Activated T-helper 2 cell treated with anti-CD3 and anti-CD28 coated beads, Interferon-gamma antibody, Interleukin-2, Interleukin-4, amounts not matched to agents 10 μg/mL and 5 μg/mL and 100 μg/mL, durations not matched to agents 14 hours and 24 hours and 36 hours (primary cell): ENCODE measurements at places on chromosomes 5 and 9.
A peak's percentile ranks its signal among the peaks of the same experiment; 100 is the strongest.

GRCh38 chr5:156188016-156188415, 138.9 kb upstream of the SGCD start:
- no peak for DNase-seq

GRCh38 chr5:128494516-128494915, 43.5 kb downstream of the FBN2 start:
- DNase-seq: no peak

GRCh38 chr5:2068531-2068930, 185.8 kb upstream of the IRX4 start:
- DNase-seq: no peak

- DNase-seq: no peak
Measured at GRCh38 chr9:21935631-21936030, 58.6 kb downstream of the CDKN2A start.

- peak; percentile 36 for DNase-seq
Measured at GRCh38 chr5:149959406-149960236, 937 bp upstream of the SLC26A2 start.

DNA sequence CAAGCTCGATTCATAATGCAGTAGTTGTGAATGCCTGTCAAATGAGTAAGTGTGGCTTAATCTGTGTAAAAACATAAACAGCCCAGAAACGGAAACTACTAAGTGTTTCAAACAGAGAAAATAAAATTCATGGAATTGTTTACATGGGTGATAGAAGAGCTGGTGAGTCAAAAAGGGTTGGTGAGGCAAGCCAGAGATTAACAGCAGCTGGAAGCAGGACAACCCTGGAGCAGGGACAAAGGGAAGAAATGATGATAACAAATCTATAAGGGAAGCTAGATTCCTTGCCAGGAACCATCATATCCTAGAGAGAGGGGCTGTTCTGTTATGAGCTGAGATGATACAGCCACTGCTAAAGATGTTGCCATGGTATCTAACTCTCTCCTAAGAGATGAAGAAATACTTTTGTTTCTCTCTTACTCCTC, 18.0 kb upstream of the PRR16 start:
- no peak for DNase-seq

- DNase-seq: no peak
Measured at GRCh38 chr9:130779153-130779855, 55.8 kb upstream of the ABL1 start.

DNA sequence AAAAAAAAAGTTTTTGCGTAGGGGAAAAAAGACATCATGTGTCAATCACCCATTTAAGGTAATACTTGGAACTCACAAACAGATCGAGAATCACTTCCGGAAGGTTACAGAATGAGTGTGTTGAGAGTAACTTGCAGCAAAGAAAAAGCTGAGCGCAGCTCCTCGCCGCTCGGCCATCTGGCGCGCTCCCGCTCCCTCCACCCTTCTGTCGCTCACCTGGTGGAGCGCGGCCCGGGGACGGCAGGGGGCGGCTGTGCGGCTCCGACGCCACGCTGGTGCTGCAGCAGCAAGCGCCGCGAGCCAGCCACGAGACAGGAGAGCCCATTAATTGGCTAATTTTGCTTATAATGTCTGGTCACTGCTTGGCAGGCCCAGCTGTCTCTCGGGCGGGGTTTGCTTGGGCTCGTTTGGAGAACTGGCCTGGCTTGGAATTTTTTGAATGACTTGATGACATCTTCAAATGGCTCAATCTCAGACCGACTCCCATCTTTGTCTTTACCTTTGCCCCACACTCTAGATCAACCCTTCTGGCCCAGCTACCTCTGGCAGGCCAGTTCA, 601.8 kb downstream of the CCDC171 start:
- DNase-seq: peak; percentile 24
